Naive B cell (primary cell): ENCODE measurements at places on chromosomes 1 and 21. TPM values are rescaled to one million over a fixed set of nuclear protein-coding genes. Genes with fewer than 3 reads are reported as not detected.

- no peak for DNase-seq
- no peak overlapping the region for H3K27ac ChIP-seq
Measured at GRCh38 chr1:234213658-234214128, 159.6 kb upstream of the COA6 start.

Gene BGLAP
- not detected for polyA plus RNA-seq

- peaks cover 20% of the 10 kb centered on the region for H3K36me3 ChIP-seq
- no peak overlapping the region for H3K4me3 ChIP-seq
- no peak for DNase-seq
- no peak overlapping the region for H3K27ac ChIP-seq
- H3K27me3 ChIP-seq = no peaks in the 10 kb centered on the region
Measured at GRCh38 chr21:42262831-42263231, 43.9 kb downstream of the ABCG1 start.

Gene GABRD
- not detected for polyA plus RNA-seq

- peaks cover 29% of the 10 kb centered on the region for H3K27me3 ChIP-seq
- H3K4me3 ChIP-seq = no peak overlapping the region
- H3K36me3 ChIP-seq = no peaks in the 10 kb centered on the region
- no peak for DNase-seq
Measured at GRCh38 chr1:39666772-39667171, 5.1 kb downstream of the NT5C1A start.

Gene MED8
- polyA plus RNA-seq = 35.1 TPM

Gene SLC44A3
- polyA plus RNA-seq = not detected

- H3K27ac ChIP-seq = no peak overlapping the region
- H3K27me3 ChIP-seq = peaks cover 23% of the 10 kb centered on the region
- H3K4me1 ChIP-seq = peaks cover 35% of the 10 kb centered on the region
Measured at GRCh38 chr1:205443585-205444299, 12.1 kb downstream of the BLACAT1 start.

DNA sequence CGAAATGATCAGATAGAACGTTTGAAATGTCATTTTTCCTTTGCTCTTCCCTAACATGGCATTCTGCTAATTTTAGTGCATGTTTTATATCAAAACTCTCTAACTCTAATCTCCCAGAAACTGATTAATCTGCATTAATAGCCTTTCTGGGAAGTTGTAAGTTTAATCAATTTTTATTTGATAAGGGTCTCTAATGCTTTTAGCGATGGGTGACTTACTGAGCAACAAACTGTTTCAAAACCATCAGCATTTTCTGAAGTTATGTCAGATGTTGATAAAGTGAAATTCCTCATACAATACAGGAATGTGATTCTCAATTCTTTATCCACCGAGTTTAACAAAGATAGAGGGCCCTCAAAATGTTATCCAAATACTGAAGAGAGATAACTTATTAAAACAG, 431.6 kb upstream of the CXADR start:
- H3K4me3 ChIP-seq = no peak overlapping the region
- no peaks in the 10 kb centered on the region for H3K27me3 ChIP-seq
- DNase-seq = no peak
- no peaks in the 10 kb centered on the region for H3K4me1 ChIP-seq

DNA sequence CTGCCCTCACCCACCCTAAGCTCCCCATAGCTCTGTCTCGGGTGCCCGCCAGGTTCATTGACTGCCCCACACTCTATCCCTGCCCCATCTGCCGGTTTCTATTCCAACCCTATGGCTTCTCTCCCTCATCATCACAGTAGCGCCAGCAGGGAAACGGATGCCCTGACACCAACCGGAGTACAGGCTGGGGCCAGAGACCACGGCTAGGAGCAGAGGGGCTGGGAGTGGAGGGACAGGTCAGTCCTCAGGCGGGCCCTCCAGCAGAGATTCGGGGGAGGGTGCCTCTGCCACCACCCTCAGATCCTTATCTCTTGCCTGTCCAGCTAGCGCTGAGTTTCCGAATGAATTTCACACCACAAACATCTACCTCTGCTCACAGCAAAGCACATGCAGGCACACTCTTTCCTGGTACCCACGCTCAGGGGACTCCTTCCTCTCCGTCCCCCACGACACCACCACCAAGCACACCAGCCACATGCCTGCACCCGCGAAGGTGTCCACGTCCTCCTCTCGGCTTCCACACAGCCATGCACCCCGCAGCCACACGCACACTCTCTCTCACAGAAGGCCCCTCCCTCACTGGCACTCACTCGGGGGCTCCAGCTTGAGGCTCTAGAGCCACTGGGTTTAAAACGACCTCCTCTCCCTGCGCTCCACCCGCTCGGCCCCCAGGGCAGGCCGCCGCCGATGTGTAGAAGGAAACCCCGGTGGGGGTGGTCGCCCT, 7.2 kb downstream of the TAL1 start:
- H3K4me1 ChIP-seq = peaks cover 13% of the 10 kb centered on the region
- no peaks in the 10 kb centered on the region for H3K36me3 ChIP-seq
- DNase-seq = no peak
- H3K27me3 ChIP-seq = peaks cover 47% of the 10 kb centered on the region

Gene SPATA21
- not detected for polyA plus RNA-seq

DNA sequence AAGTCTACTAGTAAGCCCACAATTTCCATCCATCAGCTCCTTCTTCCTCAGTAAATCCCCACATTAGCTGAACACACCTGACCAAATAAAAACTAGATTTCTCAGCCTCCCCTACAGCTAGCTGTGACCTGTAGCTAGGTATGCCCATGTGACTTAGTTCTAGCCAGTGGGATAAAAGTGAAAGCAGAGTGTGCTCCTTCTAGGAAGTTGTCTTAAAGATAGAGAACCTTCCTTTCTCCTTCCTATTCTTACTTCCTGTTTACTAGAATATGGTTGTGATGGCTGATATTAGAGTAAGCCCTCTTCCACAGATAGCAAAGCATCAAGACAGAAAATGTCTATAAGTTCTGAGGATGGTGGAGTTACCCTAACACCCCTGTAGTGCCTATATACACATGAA, 67.0 kb downstream of the PIK3R3 start:
- H3K4me3 ChIP-seq = peak overlapping the region; percentile 43
- no peak for DNase-seq
- H3K36me3 ChIP-seq = no peaks in the 10 kb centered on the region
- H3K27me3 ChIP-seq = no peaks in the 10 kb centered on the region
- no peak overlapping the region for H3K27ac ChIP-seq
